ENCODE measurements at places on chromosomes 6 and 20.

- no peak for DNase-seq
These were observed 45.2 kb downstream of the RANBP9 start for GRCh38 chr6:13666194-13667105.

- no peak for DNase-seq
These were observed 191.2 kb downstream of the MANEA start for GRCh38 chr6:95768539-95768938.

DNA sequence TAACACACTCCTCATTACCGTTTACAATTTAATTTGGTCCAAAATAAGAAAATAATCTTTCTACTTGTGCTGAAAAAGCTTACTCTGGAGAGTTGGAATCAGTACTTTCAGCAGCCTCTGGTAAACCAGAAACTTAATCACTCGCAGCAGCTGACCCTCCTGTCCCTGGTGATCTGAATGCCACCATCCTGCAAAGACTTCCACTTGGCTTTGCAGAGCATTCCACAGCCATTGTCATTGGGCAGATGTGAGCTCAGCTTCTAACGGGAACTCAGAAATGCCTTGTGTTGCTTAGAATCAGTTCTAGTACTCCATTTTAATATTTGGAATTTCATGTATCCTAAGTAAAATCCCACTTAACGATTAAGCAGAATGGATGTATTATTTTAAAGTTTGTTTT is 59.7 kb downstream of the PHACTR1 start:
- no peak for DNase-seq

GRCh38 chr20:19428324-19428723 is 215.9 kb downstream of the SLC24A3 start:
- no peak for DNase-seq

- no peak for DNase-seq
These were observed 127.3 kb upstream of the RALGAPA2 start for GRCh38 chr20:20839771-20840170.

- no peak for DNase-seq
These were observed 141.1 kb downstream of the SYNDIG1 start for GRCh38 chr20:24610341-24611115.

DNA sequence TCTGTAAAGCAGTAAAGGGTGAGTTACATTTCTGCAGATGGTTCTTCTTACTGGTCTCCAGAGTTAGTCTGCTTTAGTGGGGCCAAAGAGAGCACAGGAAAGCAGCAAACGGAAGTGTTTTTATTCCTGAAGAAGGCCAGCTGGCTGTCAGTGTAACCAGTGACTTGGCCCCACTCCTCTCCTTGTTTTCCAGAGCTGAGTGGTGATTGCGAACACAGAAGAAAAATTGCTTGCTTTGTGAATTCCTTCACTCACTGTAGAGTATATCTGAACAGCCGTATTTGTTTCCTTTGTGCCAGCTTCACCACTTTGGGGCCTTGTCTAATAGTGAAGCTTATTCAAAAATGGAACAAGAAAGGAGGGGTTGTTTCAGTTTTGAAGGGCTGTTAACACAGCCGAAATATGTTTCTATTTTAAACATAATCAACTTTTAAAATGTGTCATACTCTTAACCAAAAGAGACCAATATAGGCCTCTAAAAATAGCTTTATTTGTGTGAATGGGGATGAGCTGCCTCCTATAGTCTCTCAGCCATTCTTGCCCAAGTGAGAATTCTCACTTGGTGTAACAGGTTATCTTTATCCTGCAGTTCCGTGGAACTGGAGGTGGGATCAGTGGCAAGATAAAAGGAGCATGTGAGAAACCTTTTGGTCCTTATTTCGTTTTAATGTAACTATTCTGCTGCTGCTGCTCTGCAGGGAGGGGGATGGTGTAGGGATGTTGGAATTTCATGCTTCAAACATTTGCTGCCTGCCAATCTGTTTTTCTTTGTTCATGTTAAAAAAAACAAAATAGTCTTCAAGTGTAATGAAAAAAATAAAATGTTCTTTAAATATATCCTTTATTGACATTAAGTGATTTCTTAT is 37.8 kb downstream of the ZC2HC1B start:
- no peak for DNase-seq

- no peak for DNase-seq
These were observed 5.8 kb downstream of the HMGA1 start for GRCh38 chr6:34242252-34243130.

DNA sequence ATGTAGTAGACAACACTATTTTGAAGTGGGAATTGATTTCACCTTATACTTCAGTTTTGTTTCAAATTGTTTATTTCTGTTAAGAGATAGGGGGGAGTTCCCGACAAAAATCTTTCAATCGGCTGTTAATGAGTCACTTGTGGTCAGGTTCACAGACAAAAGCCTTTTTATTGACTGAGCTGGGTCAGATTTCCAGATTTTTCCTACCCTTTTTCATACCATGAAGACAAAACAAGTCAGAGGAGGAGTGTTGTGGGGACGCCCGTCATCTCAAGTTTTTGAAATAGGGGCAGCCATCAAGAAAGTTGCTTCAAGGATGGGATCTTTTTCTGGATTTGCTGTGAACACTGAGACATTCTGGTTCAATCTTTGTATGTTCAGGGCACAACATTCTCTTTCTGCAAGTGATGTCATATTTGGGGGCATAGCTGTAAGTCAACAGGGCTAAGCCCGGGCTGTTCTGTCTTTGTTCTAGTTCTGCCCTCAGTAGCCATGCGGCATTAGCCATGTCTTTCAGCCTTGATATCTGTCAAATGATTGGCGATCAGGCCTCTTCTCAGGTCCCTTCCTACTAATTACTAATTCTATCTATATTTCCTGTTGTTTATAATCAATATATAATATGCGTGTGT is 496.0 kb upstream of the MARCKS start:
- no peak for DNase-seq

DNA sequence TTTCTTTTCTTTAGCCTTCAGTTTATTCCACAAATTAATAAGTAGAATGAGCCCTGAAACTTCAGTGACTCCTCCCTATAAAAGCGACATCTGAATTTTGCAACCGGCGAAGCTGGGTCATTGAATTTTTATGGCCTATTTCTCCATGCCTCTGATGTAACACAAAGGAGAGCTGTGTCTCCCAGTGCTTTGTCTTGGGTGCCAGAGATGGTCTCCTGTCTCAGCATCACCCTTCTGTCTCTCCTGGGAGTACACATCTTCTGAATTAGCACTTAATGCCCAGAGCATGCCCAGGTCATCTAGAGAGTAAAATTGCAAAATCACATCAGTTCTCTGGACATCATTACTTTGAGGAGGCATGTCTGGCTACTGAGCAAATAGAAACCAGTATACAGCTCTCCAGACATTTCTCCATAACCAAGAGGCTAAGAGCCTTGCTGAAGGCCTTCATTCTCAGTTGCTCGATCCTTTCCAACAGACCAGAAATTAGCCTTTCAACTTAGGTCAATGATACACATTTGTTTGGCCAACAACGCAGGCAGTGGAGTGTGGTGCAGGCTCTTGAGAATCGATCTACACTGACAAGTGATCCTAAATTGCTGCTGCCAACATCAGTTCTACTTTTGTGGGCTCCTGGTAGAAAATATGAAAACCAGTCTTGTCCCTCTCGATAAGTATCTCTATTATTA is 176.0 kb upstream of the FOXQ1 start:
- no peak for DNase-seq

DNA sequence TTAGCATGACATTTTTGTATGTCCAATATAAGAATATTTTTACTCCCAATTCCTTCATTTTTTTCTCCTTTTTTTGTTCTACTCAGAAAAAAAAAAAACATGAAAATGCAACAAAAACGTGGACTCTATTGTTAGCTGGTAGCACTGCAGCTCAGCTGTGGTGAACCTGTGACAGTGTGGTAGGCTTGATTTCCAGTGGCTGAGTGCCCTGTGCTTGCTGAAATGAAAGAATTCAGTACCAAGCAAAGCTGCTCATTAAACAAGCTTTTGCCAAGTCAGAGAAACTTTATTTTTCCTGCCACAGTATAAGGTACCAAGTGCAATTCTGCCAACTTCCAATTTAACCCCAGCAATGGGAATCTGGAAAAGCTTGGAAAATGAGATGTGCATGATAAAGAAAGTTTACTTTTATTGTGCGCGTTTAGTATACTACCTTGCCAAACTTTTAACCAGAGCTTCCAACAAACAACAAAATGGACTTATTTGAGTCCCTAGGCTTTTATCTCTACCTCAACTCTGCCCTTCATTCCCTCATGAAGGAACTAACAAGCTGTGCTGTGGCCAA is 215.2 kb downstream of the SLC35F1 start:
- no peak for DNase-seq

DNA sequence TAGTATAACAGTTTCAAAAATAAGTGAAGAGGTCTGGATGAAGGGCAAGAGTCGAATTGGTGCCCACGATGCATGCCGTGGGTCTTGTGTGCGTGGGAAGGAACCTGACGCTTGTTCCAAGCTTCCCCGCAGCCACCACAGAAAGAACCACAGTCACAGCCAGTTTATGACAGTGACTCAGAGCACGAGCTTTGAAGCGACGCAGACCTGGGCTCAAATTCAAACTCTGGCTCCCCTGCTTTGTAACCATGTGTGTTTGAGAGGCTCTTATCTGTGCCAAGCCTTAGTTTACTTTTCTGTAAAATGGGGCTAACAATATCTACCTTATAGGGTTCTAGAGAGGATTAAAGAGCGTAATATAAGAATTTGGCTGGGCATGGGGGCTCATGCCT is 65.5 kb downstream of the SYNJ2 start:
- DNase-seq: peak; percentile 69

DNA sequence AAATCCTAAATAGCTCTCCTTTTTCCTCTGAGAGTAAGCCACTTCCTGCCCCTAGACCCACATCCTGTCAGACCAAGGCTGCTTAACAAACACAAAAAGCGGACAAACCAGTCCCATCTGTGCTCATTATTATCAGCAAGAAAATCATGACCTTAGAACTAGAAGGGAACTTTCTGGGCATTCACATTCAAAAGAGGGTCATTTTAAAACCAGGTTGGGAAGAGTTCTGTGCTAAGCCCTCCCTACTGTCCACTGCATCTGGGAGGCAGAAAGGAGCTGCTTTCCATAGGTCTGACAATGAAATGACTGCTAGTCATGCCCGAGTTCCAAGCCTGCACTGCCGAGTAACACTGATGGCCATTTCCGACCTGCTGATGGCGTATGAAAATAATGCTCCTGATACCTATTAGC is 15.4 kb downstream of the EZR start:
- DNase-seq: no peak

DNA sequence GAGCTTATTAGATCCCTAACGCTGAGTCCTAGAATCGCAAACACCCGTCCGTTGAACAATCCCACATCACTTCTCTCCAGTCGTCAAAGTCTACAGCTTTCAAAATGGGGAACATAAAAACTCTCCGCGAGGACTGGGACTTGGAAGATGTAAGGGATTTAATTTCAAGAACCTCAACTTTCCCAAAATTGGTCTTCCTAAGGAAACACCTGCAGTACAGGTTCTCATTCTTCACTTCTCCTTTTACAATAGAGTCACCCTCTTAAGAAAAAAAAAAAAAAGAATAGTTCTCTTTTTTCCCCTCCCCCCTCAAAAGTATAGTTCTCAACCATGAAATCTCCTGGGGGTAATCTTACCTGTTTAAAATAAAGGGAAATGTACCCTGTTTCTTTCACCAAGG is 6.6 kb upstream of the ZBTB22 start:
- no peak for DNase-seq

GRCh38 chr6:26161322-26161721 is 74.1 kb downstream of the HFE start:
- no peak for DNase-seq

DNA sequence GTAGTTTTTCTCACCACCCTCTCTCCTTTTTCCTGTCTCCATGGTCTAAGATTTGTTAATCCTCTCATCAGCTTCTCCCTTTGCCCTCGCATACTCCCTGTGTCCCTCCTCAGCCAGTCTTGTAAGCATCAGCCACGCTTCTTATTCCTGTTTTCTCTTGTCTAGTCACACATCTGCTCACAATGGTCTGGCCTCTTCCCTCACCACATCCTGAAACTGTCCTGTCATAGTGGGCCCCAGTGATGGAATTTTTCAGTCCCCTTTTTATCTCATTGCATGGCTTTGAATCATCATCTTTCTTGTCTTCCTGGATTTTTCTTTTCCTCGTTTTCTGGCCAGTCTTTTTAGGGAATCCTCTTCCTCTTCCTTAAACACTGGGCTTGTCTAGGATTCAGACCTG is 57.2 kb downstream of the GFRA4 start:
- no peak for DNase-seq
